Cardiac atrium fibroblast (primary cell): ENCODE measurements at places on chromosomes 3 and 15. TPM values are rescaled to one million over a fixed set of nuclear protein-coding genes. Genes with fewer than 3 reads are reported as not detected.

PODXL2 gene
- 3.1 and 8.3 TPM in 2 replicates for total RNA-seq

PFKFB4 gene
- 35.4 and 41.0 TPM in 2 replicates for total RNA-seq

UCN2 gene
- total RNA-seq: 1.6 and 1.9 TPM in 2 replicates

SERINC4 gene
- not detected in 2 replicates for total RNA-seq

PDZRN3 gene
- 14.4 and 23.2 TPM in 2 replicates for total RNA-seq

SLCO2A1 gene
- total RNA-seq: 4.2 and 4.5 TPM in 2 replicates

MAGI1 gene
- 12.8 and 20.9 TPM in 2 replicates for total RNA-seq

ARHGEF26 gene
- 4.9 and 5.8 TPM in 2 replicates for total RNA-seq

COPB2 gene
- total RNA-seq: 172 and 174 TPM in 2 replicates

IGF2BP2 gene
- 42.4 and 67.0 TPM in 2 replicates for total RNA-seq

CIDEC gene
- total RNA-seq: 0.18 TPM in 1 of 2 replicates, not detected in the other

THRB gene
- 1.6 TPM in 2 replicates for total RNA-seq

SENP8 gene
- 1.5 and 3.8 TPM in 2 replicates for total RNA-seq

IMPG2 gene
- under 0.01 TPM in 1 of 2 replicates, not detected in the other for total RNA-seq

GPR156 gene
- total RNA-seq: 0.49 and 3.4 TPM in 2 replicates

BNC1 gene
- total RNA-seq: 1.1 and 2.6 TPM in 2 replicates

ERC2 gene
- not detected in 2 replicates for total RNA-seq

LDHAL6B gene
- not detected in 2 replicates for total RNA-seq

SPRED1 gene
- total RNA-seq: 24.2 and 35.5 TPM in 2 replicates

NPAP1 gene
- not detected in 2 replicates for total RNA-seq

HIGD2B gene
- 0.36 TPM in 1 of 2 replicates, not detected in the other for total RNA-seq

SCAANT1 gene
- total RNA-seq: not detected in 2 replicates

REC114 gene
- total RNA-seq: not detected in 2 replicates

EHHADH gene
- total RNA-seq: 3.2 and 4.5 TPM in 2 replicates

SLC49A4 gene
- 9.9 and 13.0 TPM in 2 replicates for total RNA-seq

ATP8B4 gene
- 0.18 and 0.49 TPM in 2 replicates for total RNA-seq

KLHL40 gene
- not detected in 2 replicates for total RNA-seq

SMCO1 gene
- total RNA-seq: not detected in 2 replicates

FOXB1 gene
- not detected in 2 replicates for total RNA-seq

GOLGA8O gene
- 0.18 and 1.5 TPM in 2 replicates for total RNA-seq

TTLL13 gene
- not detected in 2 replicates for total RNA-seq

MYRIP gene
- total RNA-seq: 0.54 and 0.65 TPM in 2 replicates

NDN gene
- 83.2 and 109 TPM in 2 replicates for total RNA-seq

GOLGA8S gene
- total RNA-seq: 0.18 TPM in 1 of 2 replicates, not detected in the other

GPR87 gene
- not detected in 2 replicates for total RNA-seq

SLC6A1 gene
- total RNA-seq: not detected in 2 replicates

HCLS1 gene
- total RNA-seq: 2.3 and 5.0 TPM in 2 replicates

GPR27 gene
- not detected in 2 replicates for total RNA-seq

IL17RE gene
- 0.54 TPM in 1 of 2 replicates, not detected in the other for total RNA-seq

SIDT1 gene
- total RNA-seq: not detected in 2 replicates

P3H2 gene
- 11.5 and 13.9 TPM in 2 replicates for total RNA-seq

GPR171 gene
- not detected in 2 replicates for total RNA-seq

GNAT1 gene
- total RNA-seq: not detected in 2 replicates

PLA1A gene
- not detected in 2 replicates for total RNA-seq

ISLR gene
- total RNA-seq: 89.9 TPM in 2 replicates

GOLGA6B gene
- not detected in 2 replicates for total RNA-seq
